ENCODE measurements at places on chromosomes 7 and 10. TPM values are rescaled to one million over a fixed set of nuclear protein-coding genes. Genes with fewer than 3 reads are reported as not detected.
A peak's percentile ranks its signal among the peaks of the same experiment; 100 is the strongest.

Gene TEX47
- total RNA-seq, result not detected

Gene C10orf71
- total RNA-seq, result 3.1 TPM

Gene AGR2
- not detected for total RNA-seq

Gene CABCOCO1
- 0.95 TPM for total RNA-seq

Gene TMEM178B
- total RNA-seq, result 0.39 TPM

Gene TMEM176B
- 25.6 TPM for total RNA-seq

Gene MMRN2
- 7.9 TPM for total RNA-seq

Gene TLX1
- total RNA-seq, result 2.9 TPM

Gene TUBB8
- not detected for total RNA-seq

DNA sequence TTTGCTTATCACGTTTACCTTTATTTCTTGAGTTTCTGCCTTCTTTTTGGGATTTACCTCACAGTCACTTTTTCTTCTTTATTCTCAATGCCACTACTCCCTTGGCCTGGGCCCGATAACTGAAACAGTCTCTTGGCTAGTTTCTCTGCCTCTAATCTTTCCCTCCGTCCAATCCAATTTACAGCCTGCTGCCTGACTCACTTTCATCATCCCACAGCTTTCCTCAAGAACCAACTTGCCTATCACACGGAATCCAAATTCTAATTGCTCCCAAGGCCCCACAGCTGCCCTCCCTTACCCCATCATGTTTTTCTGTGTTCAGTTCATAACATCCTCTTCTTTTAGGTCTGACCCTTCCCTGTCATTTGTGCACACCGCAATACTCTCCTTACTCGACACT is 121.4 kb downstream of the HIPK2 start:
- DNase-seq, result peak; percentile 75

- no peak for DNase-seq
Observed at GRCh38 chr10:70176441-70176840, 6.1 kb upstream of the SAR1A start.

DNA sequence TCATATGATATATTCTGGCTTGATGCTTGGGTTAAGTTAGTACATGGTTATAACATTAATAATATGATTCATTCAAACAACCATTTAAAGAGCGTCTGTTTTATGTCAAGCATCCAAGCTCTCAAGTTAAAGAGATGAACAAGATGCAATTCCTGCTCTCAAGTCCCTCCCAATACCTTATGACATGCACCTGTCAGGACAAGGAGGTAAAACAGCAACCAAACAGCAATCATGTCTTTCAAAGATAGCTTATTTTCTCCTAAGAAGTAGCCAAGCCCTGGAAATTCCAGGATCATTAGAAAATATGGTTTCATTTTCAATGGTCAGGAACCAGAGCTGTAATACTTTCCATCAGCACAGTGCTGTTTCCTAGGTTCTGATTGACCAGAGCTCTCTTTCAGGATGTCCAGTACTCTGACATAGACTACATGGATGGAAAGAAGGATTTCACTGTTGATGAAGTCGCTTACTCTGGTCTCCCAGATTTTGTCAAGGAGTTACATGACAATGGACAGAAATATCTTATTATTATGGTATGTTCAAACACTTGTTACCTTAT is 29.0 kb downstream of the MGAM2 start:
- no peak for DNase-seq

- no peak for DNase-seq
Observed at GRCh38 chr10:80670774-80671173, 133.1 kb downstream of the SH2D4B start.

DNA sequence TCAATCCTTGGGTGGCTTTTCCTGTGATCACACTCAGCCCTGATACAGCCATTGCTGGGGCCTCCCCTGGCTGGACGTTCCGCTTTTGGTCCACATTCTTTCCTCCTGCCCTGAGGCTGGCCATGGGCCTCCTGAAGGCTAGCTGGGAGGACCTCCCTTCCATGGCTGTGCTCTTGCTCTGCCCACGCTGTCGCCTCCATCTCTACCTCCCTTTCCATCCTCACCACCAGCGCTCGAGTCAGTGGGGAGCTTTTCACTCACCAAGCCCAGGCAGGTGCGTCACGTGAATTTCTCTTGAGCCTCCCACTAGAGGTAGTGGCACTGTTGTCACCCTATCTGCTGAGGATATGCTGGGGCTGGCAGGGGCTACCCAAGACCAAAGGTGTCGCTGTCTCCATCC is 85.9 kb downstream of the BMS1 start:
- no peak for DNase-seq

GRCh38 chr10:117140525-117140902 is 2.4 kb upstream of the VAX1 start:
- DNase-seq, result no peak

- DNase-seq, result no peak
Observed at GRCh38 chr7:105880571-105881330, 4.4 kb upstream of the ATXN7L1 start.

- DNase-seq, result peak; percentile 13
Observed at GRCh38 chr7:45157653-45158401, at the start of gene RAMP3. Gene RAMP3, plus strand, starts transcription at chr7:45157791. Its CDS starts 38 bp downstream, at chr7:45157829.

GRCh38 chr7:149454750-149455149 is 6.1 kb downstream of the ZNF777 start:
- DNase-seq, result no peak

DNA sequence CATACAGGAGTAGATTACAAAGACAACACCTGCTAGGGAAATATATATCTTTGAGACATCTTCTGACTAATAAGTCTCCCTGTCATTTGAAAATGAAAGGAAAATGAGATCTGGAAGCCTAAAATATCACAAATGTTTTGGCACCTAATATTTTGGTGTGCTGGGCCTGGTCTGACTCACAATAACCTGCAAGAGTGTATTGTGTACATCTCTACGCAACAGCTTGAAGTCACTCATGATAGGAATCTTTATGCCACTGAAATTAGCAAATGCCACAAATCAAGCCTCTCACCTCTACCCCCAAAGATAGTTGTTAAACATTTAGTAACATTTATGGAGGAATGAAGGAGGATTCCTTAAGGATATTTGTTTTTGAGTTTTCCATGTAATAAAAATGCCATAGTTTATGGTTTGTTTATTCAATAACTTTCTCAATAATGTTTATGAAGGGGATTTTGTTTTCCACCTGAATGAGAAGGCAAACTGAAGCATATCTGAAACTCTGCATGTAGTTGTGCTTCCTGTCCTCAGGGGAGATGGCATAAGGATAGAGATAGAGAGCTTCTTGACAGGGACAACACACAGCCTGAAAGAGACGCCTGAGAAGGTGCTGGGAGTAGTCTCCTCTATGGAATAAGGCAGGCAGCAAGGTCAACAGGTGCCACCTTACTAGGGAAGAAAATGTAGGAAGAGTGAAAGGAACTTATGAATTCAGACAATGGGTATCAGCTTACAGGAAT is 197.4 kb downstream of the AHR start:
- DNase-seq, result no peak

DNA sequence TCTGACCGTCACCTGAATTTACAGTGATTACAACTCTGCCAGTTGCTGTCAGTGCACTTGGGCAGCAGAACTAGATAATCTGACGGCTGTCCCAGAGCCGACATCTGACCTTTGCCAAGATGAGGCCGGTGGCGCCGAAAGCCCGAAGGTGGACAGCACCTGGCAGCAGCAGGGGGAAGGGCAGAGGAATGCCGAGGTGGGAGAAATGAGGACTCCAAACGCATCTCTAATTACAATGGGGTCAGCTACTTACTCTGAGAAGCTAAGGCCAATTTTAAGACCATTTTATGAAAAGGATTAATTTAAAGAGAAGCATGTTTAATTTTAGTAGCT is 33.8 kb downstream of the TRIM8 start:
- DNase-seq, result no peak
